Cerebellum (tissue), 4 donors: ENCODE measurements at places on chromosomes 4 and X. TPM values are rescaled to one million over a fixed set of nuclear protein-coding genes. Genes with fewer than 3 reads are reported as not detected.

HSFX2 gene
- total RNA-seq, result 0.54 TPM

LONRF3 gene
- 3.3 TPM for total RNA-seq

MAOB gene
- total RNA-seq, result 1.7 TPM

CASP3 gene
- 54.3 TPM for total RNA-seq

AFP gene
- 0.36 TPM for total RNA-seq

FGD1 gene
- total RNA-seq, result 10.3 TPM

S100G gene
- total RNA-seq, result not detected

C4orf54 gene
- total RNA-seq, result not detected

ENPP6 gene
- 1.2 TPM for total RNA-seq

SLC35A2 gene
- 6.3 TPM for total RNA-seq

CCSER1 gene
- total RNA-seq, result 200 TPM

EXOC1L gene
- total RNA-seq, result not detected

CCNB3 gene
- 0.82 TPM for total RNA-seq

PPP4R3C gene
- not detected for total RNA-seq

HTT gene
- 83.8 TPM for total RNA-seq

RHOXF1 gene
- total RNA-seq, result not detected

TEC gene
- total RNA-seq, result 0.73 TPM

PAGE4 gene
- not detected for total RNA-seq

TEX13D gene
- not detected for total RNA-seq

GPR143 gene
- total RNA-seq, result 2.2 TPM

SYTL5 gene
- 1.1 TPM for total RNA-seq

C1GALT1C1 gene
- 14.2 TPM for total RNA-seq

DCAF12L2 gene
- total RNA-seq, result 4.6 TPM

EMCN gene
- total RNA-seq, result 5.2 TPM

WFS1 gene
- 7.2 TPM for total RNA-seq

GAGE12F gene
- not detected for total RNA-seq

GLRA3 gene
- 8.1 TPM for total RNA-seq

PPARGC1A gene
- 14.3 TPM for total RNA-seq

CYTL1 gene
- 0.91 TPM for total RNA-seq

MTTP gene
- 2.4 TPM for total RNA-seq

ASB5 gene
- total RNA-seq, result 0.36 TPM

GAGE1 gene
- not detected for total RNA-seq

CSN1S1 gene
- not detected for total RNA-seq

GAGE2A gene
- not detected for total RNA-seq

AP1AR gene
- total RNA-seq, result 53.4 TPM

BEX1 gene
- total RNA-seq, result 67.0 TPM

NAP1L3 gene
- total RNA-seq, result 61.4 TPM

SCRG1 gene
- total RNA-seq, result 2.4 TPM

OPRPN gene
- not detected for total RNA-seq

TLR2 gene
- 2.2 TPM for total RNA-seq

CSTF2 gene
- 10.6 TPM for total RNA-seq

SORCS2 gene
- 9.3 TPM for total RNA-seq
